ENCODE measurements at places on chromosomes 6 and 20.

DNA sequence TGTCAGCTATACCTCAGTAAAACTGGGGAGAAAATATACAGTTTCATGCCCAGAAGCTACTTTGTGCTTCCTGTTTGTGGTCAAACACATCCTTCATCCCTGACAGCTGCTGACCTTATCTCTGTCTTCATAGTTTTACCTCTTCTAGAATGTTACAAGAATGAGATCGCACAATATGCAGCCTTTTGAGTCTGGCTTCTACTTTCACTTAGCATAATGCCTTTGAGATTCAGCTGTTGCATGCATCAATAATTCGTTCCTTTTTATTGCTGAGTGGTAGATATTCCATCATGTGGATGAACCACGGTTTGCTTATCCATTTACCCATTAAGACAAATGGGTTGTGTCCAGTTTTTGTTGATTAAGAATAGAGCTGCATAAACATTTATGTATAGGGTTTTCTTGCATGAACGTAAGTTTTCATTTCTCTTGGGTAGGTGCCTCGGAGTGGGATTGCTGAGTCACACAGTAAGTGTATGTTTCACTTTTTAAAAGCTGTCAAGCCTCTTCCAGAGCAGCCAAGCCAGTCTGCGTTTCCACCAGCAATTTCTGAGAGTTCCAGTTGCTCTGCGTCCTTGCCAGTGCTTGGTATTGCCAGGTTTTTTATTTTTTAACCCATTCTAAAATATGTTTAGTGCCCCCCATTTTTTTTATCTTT lies 86.6 kb upstream of the PAX1 start:
- DNase-seq: no peak

- no peak for DNase-seq
These were observed 162.0 kb upstream of the DTNBP1 start for GRCh38 chr6:15824811-15825210.

- DNase-seq: no peak
These were observed at the start of gene RGS17 for GRCh38 chr6:153131037-153131981. Gene RGS17 (minus strand): TSS chr6:153131282. CDS start chr6:153044018, 87,264 bp downstream.

DNA sequence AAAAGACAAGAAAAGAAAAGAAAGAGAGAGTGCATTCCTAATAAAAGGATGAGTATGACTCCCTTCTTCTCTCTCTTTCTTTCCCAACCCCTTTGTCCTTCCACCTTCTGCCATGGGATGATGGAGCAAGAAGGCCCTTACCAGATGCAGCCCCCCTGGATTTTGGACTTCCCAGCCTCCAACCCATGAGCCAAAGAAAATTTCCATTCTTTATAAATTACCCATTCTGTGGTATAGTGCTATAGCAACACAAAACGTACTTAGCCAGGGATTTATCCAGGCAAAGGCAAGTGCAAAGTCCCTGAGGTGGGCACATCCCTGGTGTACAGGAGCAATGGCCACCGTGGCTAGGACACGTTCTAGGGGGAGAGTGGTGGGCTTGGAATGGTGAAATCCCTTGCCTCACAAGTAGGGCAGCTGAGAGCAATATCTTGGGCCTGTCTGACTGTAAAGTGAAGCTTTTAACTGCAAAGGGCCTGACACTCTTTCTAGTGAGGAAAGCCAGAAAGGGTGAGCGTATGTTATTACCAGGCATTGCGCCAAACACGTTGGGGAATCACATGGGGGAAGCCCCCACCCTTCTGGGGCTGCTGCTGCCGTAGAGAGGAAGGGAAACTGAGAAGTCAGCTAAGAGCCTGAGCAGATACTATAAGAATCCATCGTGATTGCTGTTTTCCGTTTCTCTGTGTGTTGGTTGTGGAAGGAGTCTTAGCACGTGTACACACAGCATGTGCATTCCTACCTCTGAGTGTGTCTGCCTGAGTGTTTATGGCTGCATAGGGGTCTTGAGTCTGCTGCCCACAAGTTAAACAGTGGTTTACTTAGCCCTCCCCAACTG lies 50.7 kb upstream of the SIRPA start:
- DNase-seq: no peak

DNA sequence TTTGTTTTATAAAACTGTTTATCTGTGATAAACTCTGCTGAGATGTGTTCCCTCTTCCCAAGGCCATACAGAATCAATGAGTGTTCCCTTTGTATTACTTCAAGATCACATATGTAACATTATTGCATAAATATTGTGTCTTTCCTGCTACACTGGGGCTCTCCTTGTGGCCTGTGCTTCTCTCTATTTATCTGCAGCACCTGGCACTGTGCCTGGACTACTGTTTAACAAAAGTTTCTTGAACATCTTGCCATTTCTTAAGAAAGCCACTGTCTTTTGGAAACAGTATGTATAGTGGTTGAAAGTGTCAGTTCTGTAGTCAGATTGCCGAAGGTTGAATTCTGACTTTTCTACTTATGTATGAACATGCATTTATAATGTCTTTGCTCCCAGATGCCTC lies 169.0 kb upstream of the SCGN start:
- no peak for DNase-seq

- no peak for DNase-seq
These were observed 333.3 kb upstream of the KCNQ5 start for GRCh38 chr6:72288592-72288991.

GRCh38 chr20:454951-455350 lies 7.4 kb downstream of the TBC1D20 start:
- no peak for DNase-seq

DNA sequence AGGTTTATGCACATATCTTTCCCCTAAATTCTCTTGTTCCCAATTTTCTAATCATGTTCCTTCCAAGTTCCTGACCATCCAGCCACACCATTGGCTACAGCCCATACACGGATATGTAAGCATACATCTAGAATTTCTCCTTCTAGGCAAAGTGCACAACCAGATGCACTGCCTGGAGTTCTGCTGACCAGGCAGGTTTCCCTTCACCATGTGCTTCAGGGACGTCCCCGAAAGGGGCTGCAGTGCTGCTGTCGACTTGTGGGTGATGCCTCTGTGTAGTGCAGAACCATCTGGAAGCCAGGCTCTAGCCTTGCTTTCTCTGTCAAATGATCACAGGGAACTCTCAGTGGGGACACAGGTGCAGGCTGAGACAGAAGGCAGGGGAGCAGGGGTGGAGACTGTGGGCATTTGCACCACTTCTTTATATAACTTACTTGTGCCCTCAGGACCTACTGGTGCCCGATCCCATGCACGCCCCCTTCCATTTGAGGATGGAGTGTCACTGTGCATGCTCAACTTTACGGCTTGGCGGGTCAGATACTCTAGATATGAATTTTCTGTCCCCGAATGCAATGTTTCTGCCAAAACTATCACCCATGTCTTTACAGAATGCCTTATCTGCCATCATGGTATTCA lies 37.5 kb upstream of the SMOC2 start:
- DNase-seq: no peak

All from cortex of kidney (tissue), 1 donor.